Inflammatory macrophage treated with lipopolysaccharide for 1 hour (primary cell): ENCODE measurements at places on chromosomes 1 and 21.

- DNase-seq: no peak
Observed at GRCh38 chr1:152770411-152770810, 4.5 kb upstream of the LCE1F start.

DNA sequence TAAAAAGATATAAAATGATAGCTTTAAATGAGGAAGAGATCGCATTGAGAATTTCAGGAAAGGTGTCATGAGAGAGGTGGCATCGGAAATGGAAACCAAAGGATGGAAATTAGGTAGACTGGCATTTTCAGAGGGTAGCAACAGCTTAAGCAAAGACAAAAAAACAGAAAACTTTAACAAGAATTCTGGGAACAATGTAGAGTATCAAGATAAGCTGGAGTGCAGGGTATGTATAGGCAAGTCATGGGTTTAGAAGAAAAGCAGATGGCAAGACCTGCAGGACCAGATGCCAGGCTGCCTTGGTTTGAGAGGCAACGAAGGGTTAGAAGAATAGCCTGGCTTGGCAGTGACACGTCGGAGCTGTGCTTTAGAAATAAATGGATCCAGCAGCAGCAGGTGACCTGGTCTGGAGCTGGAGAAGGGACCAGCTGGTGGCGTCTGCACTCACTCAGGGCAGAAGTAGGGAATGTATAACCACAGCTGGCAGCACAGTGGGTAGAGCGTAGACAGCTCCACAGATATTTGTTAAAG is 149.4 kb upstream of the TIAM1 start:
- DNase-seq: no peak

DNA sequence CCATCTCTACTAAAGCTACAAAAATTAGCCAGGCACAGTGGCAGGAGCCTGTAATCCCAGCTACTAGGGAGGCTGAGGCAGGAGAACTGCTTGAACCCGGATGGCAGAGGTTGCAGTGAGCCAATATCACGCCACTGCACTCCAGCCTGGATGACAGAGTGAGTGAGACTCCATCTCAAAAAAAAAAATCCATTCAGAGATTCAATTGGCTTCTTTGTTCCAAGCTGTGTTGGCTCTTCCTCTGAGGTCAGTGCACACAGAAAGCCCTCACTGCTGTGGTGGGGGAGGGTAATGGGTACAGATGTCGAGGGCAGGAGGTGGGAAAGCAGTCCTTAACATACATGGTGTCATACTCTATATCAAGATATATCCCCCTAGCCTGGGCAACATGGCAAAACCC is 14.7 kb downstream of the TIE1 start:
- no peak for DNase-seq

DNA sequence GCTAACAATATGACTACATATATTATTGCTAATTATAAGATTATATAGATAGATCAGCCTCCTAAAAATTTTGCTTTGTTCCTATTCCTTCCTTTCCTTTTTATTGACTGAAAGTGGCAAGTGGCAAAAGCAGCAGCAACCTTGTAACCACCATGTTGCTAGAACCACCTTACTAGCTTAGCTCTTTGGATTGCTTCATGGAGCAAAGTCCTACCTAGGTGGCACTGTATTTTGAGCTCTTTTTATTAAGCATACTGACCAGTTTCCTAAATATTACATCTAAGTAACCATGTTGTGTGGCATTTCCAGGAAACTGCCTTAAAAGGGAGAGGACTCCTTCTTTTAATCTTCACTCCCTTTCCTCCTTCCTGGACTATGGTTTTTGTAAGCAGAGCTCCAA is 90.8 kb downstream of the UCHL5 start:
- no peak for DNase-seq

DNA sequence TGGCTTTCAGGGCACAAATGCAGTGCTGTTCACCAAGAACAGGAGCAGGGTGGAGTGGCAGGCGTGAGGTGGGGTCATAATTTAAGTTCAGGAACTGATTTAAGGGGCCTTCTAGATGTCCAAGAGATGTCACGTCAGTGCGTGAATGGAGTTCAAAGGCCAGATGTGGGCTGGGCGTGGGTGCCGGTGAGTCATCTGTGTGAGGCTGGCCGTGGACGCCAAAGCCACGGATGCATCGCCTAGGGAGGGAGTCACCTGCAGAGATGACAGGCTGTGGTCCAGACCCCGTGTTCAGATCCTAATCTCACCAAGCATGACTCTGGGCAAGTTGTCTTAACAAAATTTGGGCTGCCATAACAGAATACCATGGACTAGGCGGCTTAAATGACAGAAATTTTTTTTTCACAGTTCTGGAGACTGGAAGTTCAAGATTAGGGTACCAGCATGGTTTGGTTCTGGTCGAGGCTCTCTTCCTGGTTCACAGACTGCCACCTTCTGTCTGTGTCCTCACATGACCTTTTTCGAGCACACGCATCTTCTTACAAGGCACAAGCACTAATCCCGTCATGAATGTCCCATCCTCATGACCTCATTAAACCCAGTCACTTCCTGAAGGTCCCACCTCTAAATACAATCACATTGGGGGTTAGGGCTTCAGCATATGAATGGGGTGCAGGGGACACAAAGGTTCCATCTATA is 109.6 kb downstream of the PRDM2 start:
- no peak for DNase-seq

DNA sequence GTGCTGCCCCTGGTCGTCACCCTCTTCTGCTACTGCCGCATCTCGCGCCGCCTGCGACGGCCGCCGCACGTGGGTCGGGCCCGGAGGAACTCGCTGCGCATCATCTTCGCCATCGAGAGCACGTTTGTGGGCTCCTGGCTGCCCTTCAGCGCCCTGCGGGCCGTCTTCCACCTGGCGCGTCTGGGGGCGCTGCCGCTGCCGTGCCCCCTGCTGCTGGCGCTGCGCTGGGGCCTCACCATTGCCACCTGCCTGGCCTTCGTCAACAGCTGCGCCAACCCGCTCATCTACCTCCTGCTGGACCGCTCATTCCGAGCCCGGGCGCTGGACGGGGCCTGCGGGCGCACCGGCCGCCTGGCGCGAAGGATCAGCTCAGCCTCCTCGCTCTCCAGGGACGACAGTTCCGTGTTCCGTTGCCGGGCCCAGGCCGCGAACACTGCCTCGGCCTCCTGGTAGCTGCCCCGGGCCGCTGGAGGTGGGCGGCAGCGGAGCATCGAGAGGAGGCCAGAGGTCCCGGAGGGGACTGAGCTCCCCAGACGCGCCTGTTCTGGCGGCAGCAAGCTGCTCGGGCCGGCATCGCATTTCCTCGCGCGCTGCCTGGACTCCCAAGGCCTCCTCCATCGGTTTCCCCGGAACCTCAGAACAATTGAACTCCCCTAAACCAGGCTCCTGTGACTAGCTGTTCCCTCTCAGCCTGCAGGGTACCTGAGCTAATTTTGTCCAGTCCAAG is 1.1 kb downstream of the GPR25 start:
- DNase-seq: no peak

GRCh38 chr21:32641710-32642698 is 29.8 kb upstream of the CFAP298 start:
- no peak for DNase-seq

DNA sequence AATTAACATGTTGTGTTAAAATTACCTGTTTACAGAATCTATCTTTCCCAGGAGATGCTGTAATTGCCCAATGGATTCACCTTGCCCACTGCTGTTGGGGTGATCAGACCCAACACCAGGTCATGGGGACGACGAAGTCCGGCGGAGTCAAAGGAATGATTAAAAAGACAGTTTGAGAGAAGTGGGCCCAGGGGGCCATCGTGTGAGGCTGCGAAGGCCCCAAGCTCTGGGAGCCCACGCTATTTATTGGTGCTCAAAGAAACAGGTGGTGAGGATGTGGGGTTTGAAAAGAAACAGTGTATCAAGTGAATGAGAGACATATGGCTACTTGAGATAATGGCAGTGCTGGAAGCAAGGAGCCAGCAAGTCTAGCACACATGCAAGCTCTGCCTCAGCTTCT is 16.3 kb upstream of the L1TD1 start:
- DNase-seq: no peak

- no peak for DNase-seq
Observed at GRCh38 chr1:96418969-96419368, 302.6 kb upstream of the PTBP2 start.
